ENCODE measurements at places on chromosomes 16 and 17. TPM values are rescaled to one million over a fixed set of nuclear protein-coding genes. Genes with fewer than 3 reads are reported as not detected.
A peak's percentile ranks its signal among the peaks of the same experiment; 100 is the strongest.

Gene CLEC18C
- polyA plus RNA-seq = not detected

Gene TEKT3
- not detected for polyA plus RNA-seq

Gene PSKH1
- polyA plus RNA-seq = 15.0 TPM

DNA sequence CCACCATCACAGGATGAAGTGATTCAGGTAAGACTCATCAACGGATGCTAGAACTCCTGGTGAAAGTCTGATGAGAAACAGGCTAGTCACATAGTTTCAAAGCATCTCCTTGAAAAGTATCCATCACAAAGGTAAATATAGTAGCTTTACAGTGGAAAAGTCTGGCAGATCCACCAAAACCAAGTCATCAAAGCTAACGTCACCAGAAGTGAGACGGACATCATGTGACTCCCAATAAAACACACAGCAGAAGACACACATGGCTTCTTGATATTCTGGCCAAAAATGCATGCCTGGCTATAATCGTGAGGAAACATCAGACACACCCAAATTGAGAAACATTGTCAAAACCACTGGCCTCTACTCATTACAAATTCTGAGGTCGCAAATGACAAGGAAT is 17.9 kb upstream of the TRPV3 start:
- no peak for DNase-seq
- no peaks in the 10 kb centered on the region for H3K4me1 ChIP-seq
- no peaks in the 10 kb centered on the region for H3K27me3 ChIP-seq
- H3K27ac ChIP-seq = peak overlapping the region; percentile 65

DNA sequence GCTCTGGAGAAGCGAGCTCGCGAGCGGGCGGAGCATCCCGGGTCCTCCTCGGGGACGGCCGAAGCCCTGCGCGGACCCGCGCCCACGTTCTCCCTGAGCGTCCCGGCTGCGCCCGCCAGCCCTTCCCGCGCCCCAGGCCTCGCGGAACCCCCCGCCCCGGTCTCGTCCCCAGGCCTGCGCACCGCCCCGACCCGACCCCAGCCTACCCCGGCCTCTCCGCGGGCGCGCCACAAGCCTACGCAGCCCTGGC is 159 bp downstream of the USP36 start:
- H3K4me3 ChIP-seq = peak overlapping the region; percentile 92
- DNase-seq = no peak
- H3K4me1 ChIP-seq = peaks cover 45% of the 10 kb centered on the region
- H3K27me3 ChIP-seq = no peaks in the 10 kb centered on the region
- peaks cover 18% of the 10 kb centered on the region for H3K36me3 ChIP-seq

DNA sequence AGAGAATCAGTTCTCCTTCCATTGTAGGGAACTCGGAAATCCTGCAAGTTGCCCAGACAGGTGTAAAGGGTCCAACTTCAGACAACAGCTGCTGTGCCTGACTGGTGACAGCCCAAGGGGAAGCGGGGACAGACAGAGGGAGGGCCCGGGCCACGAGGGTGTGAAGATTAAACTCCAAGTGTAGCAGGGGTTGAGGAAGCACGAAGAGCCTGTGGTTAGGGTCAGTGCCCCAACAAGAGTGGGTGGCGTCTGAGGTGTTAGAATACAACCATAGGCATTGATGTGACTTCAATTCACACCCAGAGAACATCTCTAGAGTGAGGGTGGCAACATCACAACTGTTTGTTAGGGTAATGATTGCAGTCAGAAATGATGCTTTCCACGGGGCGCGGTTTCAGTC is 39.1 kb downstream of the ASPA start:
- H3K36me3 ChIP-seq = no peaks in the 10 kb centered on the region
- DNase-seq = no peak
- peaks cover 12% of the 10 kb centered on the region for H3K27me3 ChIP-seq
- no peaks in the 10 kb centered on the region for H3K4me1 ChIP-seq
- no peak overlapping the region for H3K27ac ChIP-seq

DNA sequence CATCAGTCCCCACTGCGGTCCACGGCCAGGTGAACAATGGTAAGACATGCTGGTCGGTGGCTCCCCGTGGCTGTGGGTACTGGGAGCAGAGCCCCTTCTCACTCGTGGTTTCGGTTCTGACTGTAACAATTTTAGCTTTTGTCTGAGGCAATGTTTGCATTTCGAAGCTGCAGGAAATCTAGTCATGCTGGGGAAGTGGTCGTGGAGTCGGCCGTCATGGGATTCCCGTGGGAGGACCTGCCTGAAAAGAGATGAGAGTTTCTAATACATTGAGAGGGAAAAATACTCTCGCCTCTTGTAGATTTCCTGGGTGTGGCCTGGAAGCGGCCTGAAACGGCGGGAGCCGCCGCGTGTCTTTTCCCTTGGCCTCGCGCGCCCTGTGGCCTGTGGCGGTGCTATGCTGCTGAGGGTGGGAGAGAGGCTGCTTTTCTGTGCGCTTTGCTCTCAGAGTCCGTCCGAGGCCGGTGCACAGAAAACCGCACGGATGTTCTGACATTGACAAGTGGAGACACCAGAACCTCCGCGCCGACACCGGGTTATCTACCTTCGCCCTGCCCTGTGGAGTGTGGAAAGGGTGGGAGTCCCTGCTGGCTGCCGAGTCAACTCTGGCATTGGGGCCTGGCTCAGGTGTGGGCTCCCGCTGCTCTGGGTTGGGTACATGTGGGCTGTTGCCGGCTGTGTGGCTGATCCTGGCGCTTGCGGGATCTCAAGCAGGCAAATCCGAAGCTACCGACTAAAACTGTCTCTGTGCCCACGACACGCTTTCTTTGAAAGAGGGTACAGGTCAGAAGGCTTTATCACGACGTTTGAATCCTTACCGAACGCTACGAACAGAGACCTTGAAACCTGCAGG is 60.8 kb downstream of the WDR45B start:
- no peaks in the 10 kb centered on the region for H3K27me3 ChIP-seq
- DNase-seq = no peak
- H3K36me3 ChIP-seq = peaks cover 7% of the 10 kb centered on the region
- H3K27ac ChIP-seq = peak overlapping the region; percentile 94
- H3K4me1 ChIP-seq = peaks cover 19% of the 10 kb centered on the region
- no peak overlapping the region for H3K4me3 ChIP-seq

DNA sequence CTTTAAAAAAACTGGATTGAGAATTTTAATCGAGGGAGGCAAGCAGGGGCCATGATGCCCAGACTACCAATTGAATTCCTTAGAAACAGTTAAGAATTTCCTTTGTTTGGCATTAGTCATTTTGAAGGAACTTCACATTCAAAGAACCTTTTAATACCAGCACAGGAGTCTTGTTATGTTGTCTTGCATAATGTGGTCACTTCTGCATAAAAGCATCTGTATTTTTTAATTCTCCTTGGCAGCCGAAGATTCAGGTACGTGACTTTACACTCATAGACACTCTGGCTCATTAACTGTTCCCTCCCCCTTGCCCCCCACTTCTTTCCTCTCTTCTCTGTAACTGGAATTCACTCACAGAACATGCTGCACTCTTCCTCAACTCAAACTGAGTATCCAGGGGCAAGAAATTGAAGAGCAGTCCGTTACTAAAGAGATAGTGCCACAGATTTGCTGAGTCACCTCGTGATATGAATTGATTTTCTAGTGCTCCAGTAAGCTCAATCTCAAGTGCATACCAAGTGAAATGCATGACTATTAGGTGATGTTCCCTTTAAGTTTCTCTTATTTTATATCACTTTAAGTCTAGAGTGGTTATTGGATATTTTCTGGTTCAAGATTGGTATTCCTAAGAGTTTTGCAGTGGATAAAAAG is 572.2 kb upstream of the SOX9 start:
- no peaks in the 10 kb centered on the region for H3K27me3 ChIP-seq
- H3K36me3 ChIP-seq = no peaks in the 10 kb centered on the region
- H3K4me1 ChIP-seq = no peaks in the 10 kb centered on the region
